ENCODE measurements at places on chromosomes 2 and 18.

GRCh38 chr2:236614551-236614950 lies 44.9 kb downstream of the ACKR3 start:
- no peak for DNase-seq

DNA sequence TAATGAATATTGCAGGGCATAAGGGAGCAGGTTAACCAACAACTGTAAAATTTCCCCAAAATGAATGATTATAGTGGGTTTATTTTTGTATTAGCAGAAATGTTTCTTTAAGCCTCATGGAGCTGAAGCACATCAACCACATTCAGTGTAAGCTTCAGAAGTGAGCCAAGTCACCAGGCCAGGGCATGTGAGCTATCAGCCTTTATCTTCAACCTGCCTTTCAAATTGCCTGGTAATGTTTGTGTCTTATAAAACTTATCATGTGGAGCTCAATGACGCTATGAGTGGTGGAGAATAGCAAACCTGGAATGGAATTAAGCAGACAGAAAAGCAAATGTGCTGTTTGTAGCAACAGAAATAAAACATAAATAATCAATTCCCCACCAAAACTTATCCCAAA lies 1068.4 kb downstream of the LRP1B start:
- no peak for DNase-seq

DNA sequence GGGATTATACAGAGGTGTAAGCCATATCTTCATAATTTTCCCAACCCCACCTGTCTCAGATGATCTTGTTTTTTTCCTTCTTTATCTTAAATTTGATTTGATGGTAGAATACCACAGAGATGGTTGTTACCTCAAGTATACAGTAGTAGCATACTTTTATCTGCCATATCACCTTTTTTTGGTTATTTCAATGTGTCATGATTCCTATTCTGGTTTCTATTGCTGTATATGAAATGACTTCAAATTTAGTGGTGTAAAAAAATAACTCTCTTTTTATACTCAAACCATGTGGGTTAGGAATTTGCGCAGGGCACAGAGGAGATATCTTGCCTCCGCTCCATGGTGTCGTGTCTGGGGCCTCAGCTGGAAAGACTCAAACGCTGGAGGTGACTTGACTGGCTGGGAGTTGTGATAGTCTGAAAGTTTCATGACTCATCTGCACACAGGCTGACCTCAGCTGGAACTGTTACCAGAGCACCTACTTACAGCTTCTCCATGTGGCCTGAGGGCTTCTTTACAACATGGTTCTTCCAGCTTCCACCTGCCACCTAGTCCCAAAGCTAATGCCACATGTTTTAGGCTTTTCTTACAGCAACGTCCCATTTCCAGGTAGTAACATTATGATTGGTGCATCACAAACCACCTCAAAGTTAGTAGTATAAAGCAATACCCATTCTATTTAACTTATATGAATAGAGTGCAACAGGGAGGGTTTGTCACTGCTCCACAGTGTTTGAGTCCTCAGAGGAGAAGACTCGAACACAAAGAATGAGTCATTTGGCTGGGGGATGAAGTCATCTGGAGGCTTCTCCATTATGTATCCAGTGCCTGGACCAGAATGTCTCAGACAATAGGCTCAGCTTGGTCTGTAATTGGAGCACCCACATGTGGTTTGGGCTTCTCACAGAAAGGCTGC lies 82.3 kb upstream of the XPO1 start:
- DNase-seq, result peak; percentile 67

DNA sequence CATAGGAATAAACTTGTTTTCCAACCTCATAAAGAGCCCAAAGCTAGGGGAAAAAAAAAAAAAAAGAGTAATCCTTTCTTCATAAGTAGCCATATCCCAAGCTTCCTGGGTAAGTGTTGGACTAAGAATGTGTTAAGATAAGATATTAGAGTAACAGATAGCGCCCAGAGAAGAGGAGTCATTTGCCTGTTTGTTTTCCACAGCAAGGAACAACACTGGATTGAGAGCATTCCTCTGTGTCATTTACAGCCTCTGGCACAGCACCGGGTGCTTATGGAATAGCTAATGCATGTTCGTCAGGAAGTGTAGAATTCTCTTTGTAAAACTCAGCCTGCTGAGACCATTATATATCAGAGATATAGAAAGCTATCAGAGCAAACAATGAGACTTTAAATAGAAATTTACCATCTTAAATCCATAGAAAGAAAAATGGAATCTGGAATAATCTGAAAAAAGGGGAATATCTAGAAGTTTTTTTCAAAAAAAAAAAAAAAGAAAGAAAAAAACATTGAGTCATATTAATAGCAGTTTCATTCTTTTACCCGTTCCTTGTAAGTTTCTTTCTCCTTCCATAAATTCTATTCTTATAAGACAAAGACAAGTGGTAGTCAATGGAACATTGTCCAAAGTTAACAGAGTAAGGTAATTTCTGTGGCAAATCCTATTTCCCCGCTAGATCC lies 37.6 kb downstream of the LRP2 start:
- no peak for DNase-seq

GRCh38 chr2:25855065-25855464 lies 23.2 kb downstream of the ASXL2 start:
- no peak for DNase-seq

GRCh38 chr2:239726091-239726591 lies 299.0 kb downstream of the NDUFA10 start:
- no peak for DNase-seq

DNA sequence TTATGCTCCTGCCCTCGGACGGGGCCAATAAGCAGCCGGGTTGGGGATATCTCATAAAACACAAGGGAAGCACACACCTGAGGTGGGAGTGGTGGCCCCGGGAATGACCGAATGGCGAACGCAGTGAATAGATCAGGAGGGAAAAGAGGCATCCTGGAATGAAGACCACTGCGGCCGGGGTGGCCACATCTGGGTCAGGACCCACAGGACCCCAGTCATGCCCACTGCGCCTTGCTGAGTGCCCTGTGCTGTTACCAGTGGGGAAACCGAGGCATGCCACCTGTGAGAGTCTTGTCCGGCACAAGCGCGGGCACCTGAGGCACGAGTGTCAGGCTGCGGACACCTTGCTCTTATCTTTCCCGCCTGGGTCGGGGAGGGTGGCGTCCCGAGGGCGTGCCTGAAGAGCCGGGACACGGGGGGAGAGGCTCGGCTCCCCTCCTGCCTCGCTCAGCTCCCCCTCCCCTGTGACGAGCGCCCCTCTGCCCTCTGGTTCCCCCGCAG lies 1.6 kb downstream of the PDCD1 start:
- no peak for DNase-seq

DNA sequence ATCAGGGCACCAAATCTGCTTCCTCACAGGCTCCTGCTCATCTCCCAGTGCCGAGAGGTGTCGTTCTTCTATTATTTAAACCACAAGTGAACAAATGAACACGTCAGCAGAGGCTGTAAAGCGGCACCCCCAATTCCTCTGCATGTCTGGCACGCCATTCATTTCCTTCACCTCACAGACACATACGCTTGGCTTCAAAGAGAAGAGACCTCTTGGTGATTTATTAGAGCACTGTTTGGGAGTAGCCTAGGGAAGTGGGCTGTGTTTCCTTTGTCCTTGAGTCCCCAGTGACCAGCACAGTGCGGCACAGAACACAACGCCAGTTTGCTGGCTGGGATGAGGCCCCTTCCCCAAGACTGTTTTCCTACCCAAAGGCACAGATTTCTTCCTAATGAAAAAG lies 184.3 kb upstream of the REV1 start:
- DNase-seq, result no peak

GRCh38 chr2:24632172-24632571 lies 141.1 kb downstream of the NCOA1 start:
- DNase-seq, result no peak

- no peak for DNase-seq
Measured at GRCh38 chr2:121330921-121331320, 45.9 kb upstream of the TFCP2L1 start.

DNA sequence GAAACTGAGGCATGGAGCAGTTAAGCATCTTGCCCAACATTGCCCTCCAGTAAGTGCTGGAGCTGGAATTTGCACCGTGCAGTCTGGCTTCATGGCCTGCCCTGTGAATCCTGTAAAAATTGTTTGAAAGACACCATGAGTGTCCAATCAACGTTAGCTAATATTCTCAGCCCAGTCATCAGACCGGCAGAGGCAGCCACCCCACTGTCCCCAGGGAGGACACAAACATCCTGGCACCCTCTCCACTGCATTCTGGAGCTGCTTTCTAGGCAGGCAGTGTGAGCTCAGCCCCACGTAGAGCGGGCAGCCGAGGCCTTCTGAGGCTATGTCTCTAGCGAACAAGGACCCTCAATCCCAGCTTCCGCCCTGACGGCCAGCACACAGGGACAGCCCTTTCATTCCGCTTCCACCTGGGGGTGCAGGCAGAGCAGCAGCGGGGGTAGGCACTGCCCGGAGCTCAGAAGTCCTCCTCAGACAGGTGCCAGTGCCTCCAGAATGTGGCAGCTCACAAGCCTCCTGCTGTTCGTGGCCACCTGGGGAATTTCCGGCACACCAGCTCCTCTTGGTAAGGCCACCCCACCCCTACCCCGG lies 1.3 kb downstream of the PROC start:
- no peak for DNase-seq

GRCh38 chr2:226835420-226835795 lies 446 bp upstream of the RHBDD1 start:
- DNase-seq, result no peak

DNA sequence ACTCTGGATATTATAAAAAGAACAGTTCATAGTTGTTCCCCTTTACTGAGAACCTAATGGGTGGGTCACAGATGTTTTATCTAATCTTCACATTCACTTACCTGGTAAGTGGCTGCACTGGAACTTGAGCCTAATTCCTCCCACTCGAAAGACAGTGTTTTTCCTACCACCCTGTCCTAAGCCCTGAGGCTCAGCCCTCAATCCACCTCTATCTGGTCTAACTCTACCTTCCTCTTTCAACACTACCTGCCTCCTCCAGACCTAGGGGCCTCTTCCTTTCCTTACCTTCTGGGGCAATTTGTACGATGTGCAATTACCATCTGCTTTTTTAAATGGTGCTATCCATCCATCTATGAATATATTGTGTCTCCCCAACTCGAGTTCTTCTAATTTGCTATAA lies 9.7 kb upstream of the KIF3C start:
- no peak for DNase-seq

- DNase-seq, result no peak
Measured at GRCh38 chr18:24763765-24764513, 303.5 kb downstream of the HRH4 start.
